ENCODE measurements at places on chromosomes 1 and 21. TPM values are rescaled to one million over a fixed set of nuclear protein-coding genes. Genes with fewer than 3 reads are reported as not detected.

The PLA2G2A gene
- total RNA-seq = 761 TPM

The TEX38 gene
- total RNA-seq = not detected

DNA sequence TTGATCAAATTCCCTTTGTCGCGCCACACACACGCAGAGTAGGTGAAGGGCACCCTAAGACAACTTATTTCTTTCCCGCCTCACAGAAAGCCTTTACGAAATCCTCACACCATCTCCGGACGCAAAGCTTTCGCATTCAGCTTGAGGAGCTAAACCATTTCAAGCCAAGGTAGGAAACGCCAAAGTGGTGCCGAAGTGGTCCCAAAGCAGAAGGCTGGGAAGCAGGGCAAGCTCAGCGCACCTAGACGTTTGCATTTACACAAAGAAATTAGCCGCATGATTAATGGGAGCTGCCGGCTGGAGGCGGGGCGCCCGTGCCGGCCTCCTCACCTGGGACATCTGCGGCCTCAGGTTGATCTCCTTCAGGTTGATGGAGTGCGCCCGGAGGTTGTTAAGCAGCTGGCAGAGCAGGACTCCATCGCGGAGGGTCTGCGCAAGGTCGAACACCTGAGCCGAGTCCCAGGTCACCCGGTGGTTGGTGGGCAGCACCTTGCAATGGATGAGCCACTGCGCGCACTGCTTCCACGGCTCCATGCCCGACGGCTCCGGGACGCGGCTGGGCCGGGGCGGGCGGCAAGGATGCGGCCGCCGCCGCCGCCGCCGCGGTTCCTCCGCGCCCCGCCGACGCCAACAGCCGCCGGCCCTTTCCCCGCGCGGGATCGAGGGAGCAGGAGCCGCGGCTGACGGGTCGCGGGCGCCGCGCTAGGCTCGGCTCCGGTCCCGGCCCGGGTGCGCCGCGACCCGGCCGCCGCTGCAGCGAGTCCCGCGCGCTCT lies 457 bp downstream of the VAV3 start:
- H3K4me3 ChIP-seq = peak overlapping the region; percentile 61
- no peak overlapping the region for H3K27ac ChIP-seq
- no peaks in the 10 kb centered on the region for H3K4me1 ChIP-seq
- DNase-seq = no peak
- H3K27me3 ChIP-seq = no peaks in the 10 kb centered on the region

DNA sequence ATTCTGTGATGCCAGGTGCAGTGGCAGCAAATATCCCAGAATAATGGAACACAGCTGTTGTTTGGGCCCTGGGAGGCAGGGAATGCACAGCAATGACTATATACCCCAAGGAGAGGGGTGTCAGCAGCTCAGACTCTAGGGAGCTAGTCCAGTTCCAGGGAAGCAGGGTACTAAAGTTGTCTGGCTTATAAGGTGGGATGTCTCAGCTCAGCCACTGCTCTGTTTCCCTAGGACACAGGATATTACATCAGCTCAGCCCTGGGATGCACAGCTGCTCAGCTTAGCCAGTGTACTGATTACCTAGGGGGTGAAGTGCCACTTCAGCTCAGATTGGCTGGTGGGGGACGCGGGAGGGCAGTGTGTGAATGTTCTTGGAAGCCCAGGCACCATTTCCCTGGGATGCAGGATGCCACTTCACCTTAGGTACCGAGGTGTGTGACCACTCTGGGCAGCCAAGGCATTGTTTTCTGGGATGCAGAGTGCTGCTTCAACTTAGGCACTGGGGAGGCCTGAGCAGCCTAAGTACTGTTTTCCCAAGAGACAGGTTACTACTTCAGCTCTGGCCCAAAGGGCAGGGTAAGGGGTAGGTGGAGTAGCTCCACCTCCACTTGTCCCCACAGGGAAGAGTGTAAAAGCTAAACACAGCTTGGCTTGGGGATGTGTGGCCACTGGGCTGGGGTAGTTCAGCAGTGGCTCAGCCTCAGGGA lies 59.4 kb downstream of the DIPK1A start:
- no peak for DNase-seq
- H3K27me3 ChIP-seq = no peaks in the 10 kb centered on the region
- no peaks in the 10 kb centered on the region for H3K4me1 ChIP-seq

DNA sequence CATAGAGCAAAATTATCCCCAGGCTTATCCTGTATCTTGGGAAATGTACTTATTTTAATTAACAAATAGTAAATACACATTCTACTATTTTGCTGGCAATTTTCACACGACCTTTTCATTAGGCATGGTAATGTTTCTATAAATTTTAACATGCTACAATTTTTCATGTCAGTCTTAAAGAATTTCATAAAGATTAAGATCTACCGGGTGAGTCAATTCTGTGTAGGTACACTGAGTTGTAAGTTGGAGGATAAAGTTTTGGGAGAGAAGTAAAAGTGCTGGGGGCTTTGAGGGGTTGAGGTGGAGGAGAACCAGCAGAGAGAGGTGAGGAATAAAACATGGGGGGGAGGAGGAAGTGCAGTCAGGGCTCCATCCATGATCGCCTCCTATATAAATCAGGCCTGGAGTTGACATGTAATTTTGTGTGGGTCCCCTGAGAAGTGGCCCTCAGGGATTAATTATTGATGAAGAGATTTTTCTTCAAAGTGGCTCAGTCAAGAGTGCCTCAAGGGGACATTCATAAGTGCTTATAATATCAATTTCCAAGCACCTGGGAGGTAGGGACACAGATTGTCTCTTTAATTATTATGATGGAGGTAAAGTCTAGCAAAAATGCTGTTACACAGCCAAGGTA lies 7.2 kb downstream of the DPYD start:
- no peaks in the 10 kb centered on the region for H3K27me3 ChIP-seq
- no peak overlapping the region for H3K4me3 ChIP-seq
- no peak overlapping the region for H3K27ac ChIP-seq
- H3K4me1 ChIP-seq = no peaks in the 10 kb centered on the region

DNA sequence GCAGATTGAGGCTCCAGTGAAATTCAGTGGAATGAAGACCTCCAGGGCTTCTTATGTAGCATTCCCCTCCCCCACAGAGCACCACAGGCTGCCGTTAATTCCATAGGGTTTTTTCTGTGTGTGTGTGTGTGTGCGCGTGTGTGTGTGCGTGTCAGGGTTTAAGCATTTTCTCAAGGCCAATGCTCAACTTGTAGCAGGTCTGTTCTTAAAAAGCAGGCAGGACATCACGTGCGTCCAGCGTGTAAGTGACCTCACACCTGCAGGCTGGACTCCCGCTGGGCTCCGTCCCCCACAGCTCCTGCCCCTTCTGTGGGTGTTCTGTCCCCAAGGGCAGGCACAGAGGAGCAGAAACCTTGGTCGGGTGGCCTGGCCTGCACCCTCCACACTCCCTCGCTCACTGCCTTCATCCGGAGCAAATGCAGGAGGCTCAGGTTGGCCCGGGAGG lies 5.3 kb downstream of the PRDM16 start:
- peak overlapping the region; percentile 95 for H3K4me3 ChIP-seq
- DNase-seq = peak; percentile 59
- H3K27me3 ChIP-seq = no peaks in the 10 kb centered on the region

DNA sequence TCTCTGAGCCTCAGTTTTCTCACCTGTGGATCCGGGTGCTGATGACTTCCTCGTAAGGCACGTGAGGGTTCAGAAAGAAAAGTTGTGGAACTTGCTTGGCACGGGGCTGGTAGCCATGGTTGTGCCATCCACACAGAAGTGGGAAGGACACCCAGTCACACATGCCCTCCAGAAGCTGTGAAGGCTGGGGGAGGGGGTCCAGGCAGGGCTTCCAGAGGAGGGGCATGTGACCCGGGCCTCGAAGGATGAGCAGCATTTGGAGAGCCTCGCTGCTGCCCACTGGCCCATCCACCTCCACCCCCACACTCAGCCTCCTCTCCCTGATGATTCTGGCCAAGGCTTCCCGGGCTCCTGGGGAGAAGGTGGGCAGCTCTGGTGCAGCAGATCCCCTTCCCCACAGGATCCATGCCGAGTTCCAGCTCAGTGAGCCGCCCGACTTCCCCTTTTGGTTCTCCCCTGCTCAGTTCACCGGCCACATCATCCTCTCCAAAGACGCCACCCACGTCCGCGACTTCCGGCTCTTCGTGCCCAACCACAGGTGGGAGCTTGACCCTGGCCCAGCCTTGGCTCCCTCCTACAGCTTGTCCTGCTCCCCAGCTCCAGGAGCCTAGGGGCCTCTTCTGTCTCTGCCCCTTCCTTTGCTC lies 9.4 kb downstream of the SELENON start:
- no peak overlapping the region for H3K27ac ChIP-seq
- peaks cover 15% of the 10 kb centered on the region for H3K4me1 ChIP-seq
- no peak for DNase-seq
- H3K27me3 ChIP-seq = no peaks in the 10 kb centered on the region
- peaks cover 46% of the 10 kb centered on the region for H3K36me3 ChIP-seq

DNA sequence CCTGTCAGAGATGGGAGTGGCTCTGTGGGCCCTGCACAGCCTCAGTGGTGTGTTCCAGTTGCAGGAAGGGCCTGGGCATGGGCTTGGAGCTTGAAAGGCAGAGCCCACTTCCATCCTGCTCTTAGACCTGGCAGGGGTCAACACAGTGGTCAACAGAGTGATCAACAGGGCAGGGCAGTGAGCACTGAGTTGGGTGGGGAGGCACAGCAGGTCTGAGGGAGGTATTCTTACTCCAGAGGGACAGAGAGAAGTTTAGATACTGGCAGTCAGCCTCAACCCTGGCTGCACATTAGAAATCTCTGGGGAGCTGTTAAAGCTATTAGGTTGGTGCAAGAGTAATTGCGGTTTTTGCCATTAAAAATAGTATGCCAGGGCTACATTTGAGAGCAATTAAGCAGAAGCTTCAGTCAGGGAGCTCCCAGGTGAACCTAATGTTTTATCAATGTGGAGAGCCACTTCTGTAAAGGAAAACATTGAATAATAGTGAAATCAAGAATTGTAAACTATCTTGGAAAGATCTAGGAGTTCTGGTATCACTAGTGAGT lies 37.7 kb downstream of the SH3BGR start:
- no peaks in the 10 kb centered on the region for H3K27me3 ChIP-seq
- no peak for DNase-seq
- no peak overlapping the region for H3K27ac ChIP-seq
- no peaks in the 10 kb centered on the region for H3K36me3 ChIP-seq
- no peak overlapping the region for H3K4me3 ChIP-seq

DNA sequence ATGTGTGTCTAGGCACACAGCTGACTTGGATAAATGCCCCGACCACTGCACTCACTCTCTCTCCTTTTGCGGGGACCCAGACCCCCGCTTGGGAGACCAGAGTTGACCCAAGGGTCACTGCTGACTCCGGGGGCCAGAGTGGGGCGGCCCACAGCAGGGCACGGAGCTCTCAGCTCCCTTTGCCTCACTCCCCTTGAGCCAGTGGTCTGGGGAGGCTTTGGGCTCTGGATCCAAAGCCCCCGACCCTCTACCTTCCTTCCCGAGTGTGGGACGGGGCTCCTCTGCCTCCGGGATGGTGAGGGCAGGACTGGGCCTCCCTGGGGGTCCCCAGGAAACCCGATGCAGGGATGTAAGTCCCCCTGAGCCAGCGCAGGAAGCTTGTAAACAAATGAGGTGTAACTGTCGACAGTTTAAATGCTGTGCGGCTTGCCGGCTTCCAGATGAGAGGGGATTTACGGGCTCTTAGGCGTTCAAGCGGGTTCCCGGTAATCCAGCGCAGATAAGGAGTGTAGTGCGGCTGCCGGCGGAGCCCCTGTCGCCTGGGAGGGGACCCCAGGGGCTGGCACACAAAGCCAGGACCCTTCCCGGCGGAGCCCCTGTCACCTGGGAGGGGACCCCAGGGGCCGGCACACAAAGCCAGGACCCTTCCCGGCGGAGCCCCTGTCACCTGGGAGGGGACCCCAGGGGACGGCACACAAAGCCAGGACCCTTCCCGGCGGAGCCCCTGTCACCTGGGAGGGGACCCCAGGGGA lies 7.4 kb downstream of the ACTRT2 start:
- no peak overlapping the region for H3K27ac ChIP-seq
- no peaks in the 10 kb centered on the region for H3K27me3 ChIP-seq
- DNase-seq = no peak

GRCh38 chr1:182032251-182032650 lies 29.3 kb downstream of the ZNF648 start:
- H3K27me3 ChIP-seq = no peaks in the 10 kb centered on the region
- no peaks in the 10 kb centered on the region for H3K36me3 ChIP-seq
- H3K27ac ChIP-seq = no peak overlapping the region
- no peak overlapping the region for H3K4me3 ChIP-seq
- DNase-seq = no peak

DNA sequence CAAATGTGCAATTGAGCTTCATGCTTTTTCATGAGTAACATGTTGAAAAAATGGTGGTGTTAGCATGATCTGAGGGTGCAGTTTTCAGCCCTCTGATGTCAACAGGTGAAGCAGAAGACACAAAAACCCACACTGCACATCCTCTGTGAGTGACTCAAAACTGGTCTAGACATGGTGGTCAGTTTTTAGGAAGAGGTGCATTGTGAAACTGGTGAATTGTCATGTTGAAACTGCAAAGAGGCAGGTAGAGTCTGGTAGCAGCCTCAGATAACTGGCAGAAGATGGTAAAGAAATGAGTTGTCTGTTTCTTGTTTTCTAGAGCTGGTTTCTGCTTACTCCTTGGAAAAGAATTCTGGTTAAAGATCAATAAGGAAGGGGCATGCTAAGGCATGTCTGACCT lies 97.3 kb upstream of the HMCN1 start:
- DNase-seq = no peak
- no peaks in the 10 kb centered on the region for H3K4me1 ChIP-seq
- no peaks in the 10 kb centered on the region for H3K27me3 ChIP-seq
- H3K4me3 ChIP-seq = no peak overlapping the region
- no peak overlapping the region for H3K27ac ChIP-seq
- no peaks in the 10 kb centered on the region for H3K36me3 ChIP-seq

GRCh38 chr1:79507770-79508169 lies 501.2 kb upstream of the ADGRL4 start:
- no peak overlapping the region for H3K4me3 ChIP-seq
- no peaks in the 10 kb centered on the region for H3K4me1 ChIP-seq
- no peaks in the 10 kb centered on the region for H3K27me3 ChIP-seq

GRCh38 chr1:100950781-100951180 lies 54.9 kb downstream of the SLC30A7 start:
- no peak overlapping the region for H3K4me3 ChIP-seq
- peaks cover 6% of the 10 kb centered on the region for H3K36me3 ChIP-seq
- H3K27ac ChIP-seq = no peak overlapping the region
- H3K4me1 ChIP-seq = no peaks in the 10 kb centered on the region
- H3K27me3 ChIP-seq = no peaks in the 10 kb centered on the region

GRCh38 chr1:77468949-77469710 lies 187.3 kb downstream of the AK5 start:
- H3K36me3 ChIP-seq = no peaks in the 10 kb centered on the region
- H3K27ac ChIP-seq = peak overlapping the region; percentile 54
- H3K4me1 ChIP-seq = peaks cover 15% of the 10 kb centered on the region

DNA sequence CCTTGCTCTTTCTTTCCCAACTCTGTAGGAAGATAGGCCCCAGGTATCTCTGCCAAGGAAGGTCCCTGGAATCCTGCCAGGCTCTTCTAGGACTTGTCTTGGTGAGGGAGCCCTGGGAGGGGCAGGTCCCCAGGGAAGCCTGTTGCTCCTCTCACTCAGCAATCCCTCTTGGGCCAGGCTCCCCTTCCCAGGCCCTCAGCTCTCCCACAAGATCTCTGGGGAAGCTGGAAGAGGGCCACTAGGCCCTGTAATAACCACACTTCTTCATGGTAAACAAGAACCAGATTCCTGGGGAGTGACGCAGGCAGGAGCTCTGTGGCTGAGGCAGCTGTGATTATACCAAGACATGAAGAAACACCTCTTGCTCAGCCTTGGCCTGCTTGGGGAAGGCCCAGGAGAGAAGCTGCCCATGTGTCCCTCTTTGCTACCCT lies 9.9 kb upstream of the MAPKAPK2 start:
- H3K27ac ChIP-seq = peak overlapping the region; percentile 75
- H3K36me3 ChIP-seq = no peaks in the 10 kb centered on the region
- peak; percentile 89 for DNase-seq
- no peak overlapping the region for H3K4me3 ChIP-seq
- peaks cover 28% of the 10 kb centered on the region for H3K4me1 ChIP-seq
- H3K27me3 ChIP-seq = no peaks in the 10 kb centered on the region

Measured in ascending aorta (tissue), 2 donors.